Fibroblast of the aortic adventitia (primary cell): ENCODE measurements at places on chromosomes 16 and 17. TPM values are rescaled to one million over a fixed set of nuclear protein-coding genes. Genes with fewer than 3 reads are reported as not detected.
A peak's percentile ranks its signal among the peaks of the same experiment; 100 is the strongest.

DNA sequence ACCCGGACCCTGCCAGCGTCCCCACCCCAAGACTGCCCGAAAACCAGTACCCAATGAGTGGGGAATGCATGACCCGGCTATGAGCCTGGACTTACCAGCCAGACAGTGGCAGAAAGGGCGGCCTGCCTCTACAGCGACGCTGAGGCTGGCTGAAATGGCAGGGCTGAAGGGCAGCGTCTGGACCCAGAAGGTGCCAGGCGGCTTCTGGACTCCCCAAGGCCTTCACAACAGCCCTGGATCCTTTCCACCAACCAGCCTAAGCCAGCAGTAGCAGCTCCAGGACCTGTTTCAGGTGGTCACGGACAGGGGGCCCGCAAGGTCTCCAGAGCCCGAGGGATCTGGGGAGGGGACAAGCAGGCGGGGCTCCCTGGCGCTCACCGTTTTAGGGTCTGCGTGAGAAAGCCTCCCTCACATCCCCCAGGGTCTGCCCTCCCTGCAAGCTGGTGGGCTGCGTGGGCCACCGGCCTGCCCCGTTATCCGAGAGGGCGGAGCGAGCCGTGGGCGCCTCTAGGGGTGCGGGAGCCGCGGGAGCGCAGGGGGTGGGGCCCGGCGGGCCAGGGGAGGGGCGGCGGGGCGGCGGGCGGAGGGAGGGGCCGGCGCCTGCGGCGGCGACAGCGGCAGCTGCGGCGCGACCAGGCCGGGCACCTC is at the start of gene RIPOR1:
RIPOR1 (plus strand) TSS at position 608 of the 648 bp plus-strand sequence. CDS start 9,618 bp downstream, outside the sequence.
- DNase-seq = no peak

DNA sequence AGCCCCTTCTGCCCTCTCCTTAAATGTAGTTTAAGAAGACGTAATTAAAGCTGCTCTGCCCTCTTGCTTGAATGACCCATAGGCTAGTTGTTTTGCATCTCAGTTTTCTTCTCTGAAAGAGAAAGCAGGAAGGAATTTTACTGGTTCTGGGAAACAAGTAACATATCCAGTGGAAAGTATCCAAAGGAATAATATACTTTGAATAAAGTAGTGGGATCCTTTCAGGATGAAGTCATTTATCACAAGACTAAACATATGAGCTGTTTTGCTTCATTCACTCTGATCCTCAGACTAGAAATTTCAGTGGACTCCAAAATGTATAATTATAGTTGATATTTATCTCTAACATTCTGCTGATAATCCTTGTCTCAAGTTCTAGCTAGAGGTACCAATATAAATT is 1297.6 kb upstream of the GOT2 start:
- no peak for DNase-seq

MYH2 gene
- 0.25 TPM in 1 of 2 replicates, not detected in the other for total RNA-seq

ITGAD gene
- total RNA-seq = not detected in 2 replicates

KRT33A gene
- total RNA-seq = not detected in 2 replicates

- DNase-seq = no peak
Measured at GRCh38 chr16:89118361-89119165, 24.9 kb downstream of the ACSF3 start.

TP53TG3B gene
- not detected in 2 replicates for total RNA-seq

- DNase-seq = peak; percentile 90
Measured at GRCh38 chr17:34254651-34255380, at the start of gene CCL2. Gene CCL2 (plus strand): TSS chr17:34255285. CDS start chr17:34255350, 65 bp downstream.

GRCh38 chr17:49987681-49988441 is 7.2 kb downstream of the DLX3 start:
- peak; percentile 26 for DNase-seq

GRCh38 chr16:63602206-63602927 is 1519.5 kb downstream of the CDH11 start:
- DNase-seq = no peak

DNA sequence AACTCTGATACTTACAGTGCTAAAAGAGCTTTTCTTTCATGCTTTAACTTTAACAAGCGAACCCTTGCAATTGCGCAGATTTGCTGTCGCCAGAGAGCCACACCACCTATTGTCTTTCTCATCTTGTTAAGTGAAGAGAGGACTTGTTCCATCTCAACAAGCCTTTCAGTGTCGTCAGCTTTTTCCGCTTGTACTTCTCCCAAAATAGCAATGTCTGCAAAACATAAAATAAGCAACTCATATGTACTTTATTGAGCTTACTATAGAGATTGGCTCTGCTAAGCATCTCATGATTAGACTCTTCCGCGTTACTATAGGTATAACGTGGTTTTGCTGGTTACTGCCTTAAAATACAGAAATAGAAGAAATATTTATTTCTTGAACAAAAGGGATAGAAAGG is 51.9 kb downstream of the ABCA8 start:
- DNase-seq = no peak

VTN gene
- 0.09 and 0.82 TPM in 2 replicates for total RNA-seq

- no peak for DNase-seq
Measured at GRCh38 chr17:49996121-49996494, 1.1 kb upstream of the DLX3 start.

TEKT1 gene
- not detected in 2 replicates for total RNA-seq

DNA sequence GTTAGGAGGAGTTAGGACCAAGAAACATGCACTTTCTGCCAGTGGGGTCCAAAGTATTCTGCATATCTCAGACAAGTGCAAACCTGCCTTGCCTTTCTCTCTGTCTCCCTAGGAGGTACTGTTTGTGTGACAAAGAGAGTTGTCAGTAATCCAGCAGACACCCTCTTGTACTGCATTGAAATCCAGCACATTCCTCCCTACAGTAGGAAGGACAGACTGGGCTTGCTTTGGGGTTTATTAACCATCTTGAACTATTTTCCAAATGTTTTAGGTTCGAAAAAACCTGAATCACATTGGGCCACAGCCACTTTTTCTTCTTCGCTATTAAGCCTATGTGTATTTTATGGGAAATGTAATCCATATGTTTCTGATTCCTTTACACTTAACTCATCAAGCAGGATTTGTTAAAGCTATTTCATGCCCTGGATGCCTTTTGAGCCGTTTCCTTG is 204.2 kb upstream of the KCNJ16 start:
- DNase-seq = peak; percentile 75

- no peak for DNase-seq
Measured at GRCh38 chr17:28500712-28501379, 5.3 kb upstream of the FOXN1 start.

GRCh38 chr16:87580855-87581261 is 21.4 kb upstream of the JPH3 start:
- peak; percentile 60 for DNase-seq

- DNase-seq = no peak
Measured at GRCh38 chr17:40093580-40094201, 6.7 kb downstream of the NR1D1 start.

CDR2 gene
- 20.4 and 29.7 TPM in 2 replicates for total RNA-seq

DNA sequence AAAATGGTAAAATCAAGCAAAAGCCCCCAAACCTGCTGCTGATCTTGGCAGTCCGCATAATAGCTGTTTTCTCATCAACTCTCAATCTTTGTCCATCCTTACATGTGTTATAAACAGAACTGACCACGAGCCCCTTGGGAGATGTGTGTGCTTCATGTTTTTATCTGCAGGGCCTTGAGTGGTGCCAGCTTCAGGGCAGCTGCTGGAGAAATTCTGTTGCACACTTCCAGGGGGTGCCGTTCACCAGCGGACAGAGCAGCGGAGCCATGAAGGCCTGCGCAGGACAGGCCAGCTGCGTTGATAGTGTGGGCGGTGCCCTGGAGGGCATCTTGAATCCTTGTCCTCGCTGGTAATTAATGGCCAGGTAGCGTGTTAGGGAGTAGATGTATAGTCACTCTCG is 20.1 kb downstream of the MPRIP start:
- DNase-seq = peak; percentile 44

DNA sequence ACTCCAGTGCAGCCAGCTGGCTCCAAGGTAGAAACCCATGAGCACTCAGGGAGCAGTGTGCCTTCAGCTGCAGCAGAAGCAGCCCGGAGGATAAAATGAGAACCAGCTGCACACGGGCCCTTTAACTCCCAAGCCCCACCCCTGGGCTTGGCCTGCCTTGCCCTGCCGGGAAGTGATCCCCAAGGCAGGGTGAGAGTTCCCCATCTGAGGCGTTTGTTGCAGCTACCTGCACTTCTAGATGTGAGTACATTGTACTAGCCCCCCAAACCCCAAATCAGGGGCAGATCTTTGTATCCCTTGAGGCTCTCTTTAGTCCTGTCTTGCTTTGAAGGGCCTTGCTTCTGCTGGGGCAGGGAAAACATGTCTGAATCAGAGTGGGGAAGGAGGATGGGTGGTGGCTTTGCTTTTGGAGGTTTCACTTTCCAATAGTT is at the start of gene MVP:
MVP (plus strand) TSS at position 192 of the 431 bp plus-strand sequence. CDS start 10,088 bp downstream, outside the sequence.
- peak; percentile 75 for DNase-seq

KRTAP4-6 gene
- total RNA-seq = not detected in 2 replicates

DNA sequence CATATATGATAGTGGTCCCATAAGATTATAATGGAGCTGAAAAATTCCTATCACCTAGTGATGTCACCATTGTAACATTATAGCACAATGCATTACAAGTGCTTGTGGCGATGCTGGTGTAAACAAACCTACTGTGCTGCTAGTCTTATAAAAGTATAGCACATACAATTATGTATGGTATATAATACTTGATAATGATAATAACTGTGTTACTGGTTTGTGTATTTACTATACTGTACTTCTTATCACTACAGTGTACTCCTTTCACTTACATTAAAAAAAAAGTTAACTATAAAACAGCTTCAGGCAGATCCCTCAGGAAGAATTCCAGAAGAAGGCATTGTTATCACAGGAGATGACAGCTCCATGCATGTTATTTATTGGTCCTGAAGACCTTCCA is 122.0 kb upstream of the NACA2 start:
- no peak for DNase-seq

DNA sequence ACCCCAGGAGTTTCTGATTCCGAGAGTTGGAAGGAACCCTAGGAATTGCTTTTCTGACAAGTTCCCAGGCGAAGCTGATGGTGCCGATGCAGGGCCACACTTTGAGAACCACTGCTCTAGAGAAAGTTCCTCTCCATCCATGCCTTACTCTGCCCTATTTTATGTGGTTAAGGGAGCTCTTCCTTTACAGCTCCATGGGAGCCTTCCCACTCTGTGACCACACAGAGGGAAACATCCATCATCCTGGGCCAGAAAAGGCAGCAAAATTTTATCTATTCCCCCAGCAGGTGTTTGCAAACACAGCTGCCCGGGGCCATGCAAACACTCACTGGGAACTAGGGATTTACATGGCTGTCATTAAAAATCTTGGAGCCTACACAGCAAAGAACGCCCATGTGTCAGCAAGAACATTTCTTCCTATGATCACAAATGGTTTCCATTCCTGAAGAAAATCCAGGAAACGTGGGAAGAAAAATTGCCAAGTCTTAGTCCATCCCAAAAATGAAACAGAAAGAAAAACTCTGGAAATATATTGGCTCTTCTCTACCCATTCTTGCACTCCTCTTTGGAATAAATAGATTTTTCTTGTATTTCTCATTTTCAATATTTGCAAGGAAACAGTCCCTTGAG is 252.7 kb downstream of the PMP22 start:
- DNase-seq = no peak

CDRT15L2 gene
- total RNA-seq = not detected in 2 replicates

ASGR1 gene
- total RNA-seq = 0.09 and 2.8 TPM in 2 replicates

GRCh38 chr17:77417575-77417974 is 276.8 kb downstream of the SEC14L1 start:
- no peak for DNase-seq

DNA sequence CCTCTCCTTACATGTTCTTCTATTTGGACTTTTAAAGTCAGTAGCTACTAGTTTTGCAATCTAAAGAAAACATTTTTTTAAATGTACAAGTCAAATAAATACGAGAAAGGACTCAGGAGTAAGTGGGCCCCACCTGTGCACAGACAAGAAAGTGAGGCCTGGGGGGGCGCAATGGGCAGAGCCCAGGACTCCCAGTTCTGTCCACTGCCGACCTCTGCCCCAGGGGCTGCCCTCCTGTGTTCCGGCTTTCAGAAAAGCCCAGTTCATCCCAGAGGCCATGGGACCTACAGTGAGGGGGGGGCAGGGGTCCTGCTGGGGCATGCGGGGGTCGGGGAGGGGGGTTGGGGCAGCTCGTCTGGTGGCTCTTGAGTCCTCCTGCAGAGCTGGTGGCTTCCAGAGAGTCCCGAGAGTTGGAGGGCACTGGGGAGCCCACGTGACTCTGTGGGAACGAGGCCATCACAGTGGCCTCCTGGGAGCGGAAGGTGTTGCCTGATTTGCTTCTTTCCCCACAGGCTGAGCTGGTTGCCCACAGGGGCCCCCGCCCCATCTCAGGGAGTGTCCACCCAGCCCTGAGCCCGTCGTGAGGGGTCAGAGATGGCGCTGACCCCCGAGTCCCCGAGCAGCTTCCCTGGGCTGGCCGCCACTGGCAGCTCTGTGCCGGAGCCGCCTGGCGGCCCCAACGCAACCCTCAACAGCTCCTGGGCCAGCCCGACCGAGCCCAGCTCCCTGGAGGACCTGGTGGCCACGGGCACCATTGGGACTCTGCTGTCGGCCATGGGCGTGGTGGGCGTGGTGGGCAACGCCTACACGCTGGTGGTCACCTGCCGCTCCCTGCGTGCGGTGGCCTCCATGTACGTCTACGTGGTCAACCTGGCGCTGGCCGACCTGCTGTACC is 2.4 kb downstream of the UTS2R start:
- no peak for DNase-seq

GRCh38 chr16:3858801-3859200 is 21.7 kb downstream of the CREBBP start:
- no peak for DNase-seq

GRCh38 chr16:56309008-56309407 is 116.3 kb downstream of the AMFR start:
- DNase-seq = no peak

DNA sequence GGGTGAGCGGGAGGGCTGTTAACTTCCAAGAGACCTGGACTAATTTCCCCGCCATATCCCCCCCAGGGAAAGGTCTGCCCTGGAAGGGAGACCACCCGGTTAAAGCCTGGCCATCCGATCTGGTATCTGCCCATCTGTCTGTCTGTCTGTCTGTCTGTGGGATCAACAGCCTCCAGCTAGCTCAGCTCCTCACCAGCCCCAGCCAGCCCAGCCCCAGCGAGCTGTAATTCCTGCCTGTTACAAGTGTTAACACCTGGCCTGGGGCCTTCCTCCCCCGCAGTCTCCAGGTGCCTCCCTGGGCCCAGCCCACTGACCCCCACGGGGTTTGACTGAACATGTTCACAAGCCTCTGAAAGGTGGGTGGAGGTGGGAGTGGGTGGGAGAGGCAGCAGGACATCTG is 4.0 kb downstream of the WNT3 start:
- DNase-seq = no peak

TOX3 gene
- total RNA-seq = not detected in 2 replicates

GRCh38 chr17:81983011-81983638 is 5.7 kb downstream of the ASPSCR1 start:
- no peak for DNase-seq

SYNGR3 gene
- total RNA-seq = 0.98 and 1.4 TPM in 2 replicates
